Activated CD4-positive, alpha-beta memory T cell treated with anti-CD3 and anti-CD28 coated beads, Interleukin-2, amount 10 ng/mL, durations not matched to agents 7 days and 5 days (primary cell): ENCODE measurements at places on chromosomes 1 and 21.

- peak; percentile 28 for DNase-seq
These were observed 23.5 kb downstream of the IFI44 start for GRCh38 chr1:78673120-78673519.

- peak; percentile 70 for DNase-seq
These were observed 3.7 kb upstream of the FNDC7 start for GRCh38 chr1:108708691-108709660.

GRCh38 chr1:52601519-52601918 lies 652 bp upstream of the GPX7 start:
- DNase-seq = no peak

DNA sequence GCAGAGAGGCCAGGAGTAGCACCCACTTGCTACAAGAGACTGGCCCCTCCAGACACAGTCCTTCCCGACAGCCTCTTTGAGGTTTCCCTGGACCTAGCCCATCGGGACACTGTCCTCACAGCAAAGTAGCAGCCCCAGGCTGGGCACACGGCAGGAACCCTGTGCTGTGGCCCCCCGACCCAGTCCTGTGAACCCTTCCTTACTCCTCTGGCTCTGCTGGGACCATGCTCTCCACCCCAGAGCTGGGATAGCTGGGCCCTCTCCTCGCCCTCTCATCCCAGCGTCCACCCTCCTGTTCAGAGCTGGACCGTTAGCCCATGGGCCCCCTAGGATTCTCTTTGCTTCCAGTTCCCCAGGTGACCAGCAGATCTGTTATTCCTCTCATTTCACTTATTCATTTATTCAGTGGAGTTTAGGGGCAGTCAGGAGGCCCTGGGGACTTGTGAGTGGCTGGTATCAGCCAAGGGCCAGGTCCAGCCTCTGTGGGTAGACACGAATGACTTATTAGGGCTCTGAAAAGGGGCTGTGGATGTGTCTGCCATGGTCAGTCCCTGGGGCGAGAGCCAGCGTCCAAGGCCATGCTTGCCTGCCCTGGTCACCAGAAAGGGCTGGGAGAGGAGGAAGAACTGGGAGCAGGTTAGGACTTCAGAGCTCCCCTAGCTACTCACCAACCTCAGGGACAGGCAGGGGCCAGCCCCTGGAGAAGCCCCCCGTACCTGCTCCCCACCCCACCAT lies 117.6 kb upstream of the RUNX3 start:
- no peak for DNase-seq

DNA sequence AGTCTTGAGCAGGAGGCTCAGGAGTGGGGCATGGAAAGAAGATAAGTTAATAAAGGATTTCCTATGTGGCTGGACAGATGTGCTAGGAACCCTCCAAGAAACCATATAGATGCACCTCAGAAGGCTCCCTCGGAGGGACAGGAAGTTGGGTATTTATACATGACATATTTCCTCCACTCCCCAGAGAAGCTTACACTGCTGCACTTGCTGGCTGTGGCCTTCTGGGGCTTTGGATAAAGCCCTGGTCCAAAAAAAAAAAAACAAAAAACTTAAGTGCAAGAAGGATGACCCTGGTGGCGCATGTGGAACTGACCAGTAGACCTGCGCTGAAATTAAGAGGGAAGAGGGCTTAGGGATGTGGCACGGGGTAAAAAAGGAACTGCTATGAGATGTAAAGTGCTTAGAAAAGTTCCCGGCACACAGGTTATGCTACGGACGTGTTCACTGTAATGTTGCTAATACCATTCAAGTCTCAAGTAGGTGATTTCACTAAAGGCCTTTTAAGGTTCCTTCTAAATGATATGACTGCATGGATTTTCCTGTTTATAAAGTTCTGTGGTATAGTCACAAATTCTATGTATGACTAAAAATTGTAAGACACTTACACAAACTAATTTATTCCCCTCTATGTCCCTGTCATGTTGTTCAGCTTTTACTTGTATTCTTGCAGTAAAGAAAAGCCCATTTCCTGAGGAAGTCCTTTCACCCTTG lies 253.6 kb downstream of the HMCN1 start:
- no peak for DNase-seq

DNA sequence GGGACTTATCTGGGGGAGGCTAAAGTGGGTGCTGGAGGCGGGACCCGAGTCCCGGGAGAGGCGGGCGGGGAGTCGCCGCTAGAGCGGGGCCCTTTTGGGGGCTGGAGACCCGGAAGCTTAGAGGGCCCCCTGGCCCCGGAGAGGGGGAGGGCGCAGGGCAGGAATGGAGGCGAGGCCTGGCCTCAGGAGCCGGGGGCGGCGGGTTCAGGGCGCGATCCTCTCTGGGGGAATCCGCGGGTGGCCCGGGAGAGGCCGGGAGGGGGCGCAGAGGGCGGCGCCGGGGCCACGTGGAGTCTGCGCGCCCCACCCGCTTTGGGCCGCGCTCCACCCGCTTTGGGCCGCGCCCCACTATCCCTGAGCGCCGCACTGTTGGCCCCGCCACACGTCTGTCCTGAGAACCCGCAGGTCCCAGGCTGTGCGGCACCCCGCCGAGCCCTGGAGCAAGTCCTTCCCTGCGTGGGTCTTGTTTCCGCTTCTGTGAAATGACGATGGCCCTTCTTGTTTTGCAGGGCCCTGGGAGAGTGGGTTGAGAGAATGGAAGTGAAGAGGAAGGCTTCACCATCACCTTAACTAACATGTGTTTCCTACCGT lies 84.4 kb downstream of the NKAIN1 start:
- DNase-seq = peak; percentile 69

GRCh38 chr1:165174491-165174890 lies 182.0 kb downstream of the LMX1A start:
- no peak for DNase-seq

GRCh38 chr1:23745515-23745914 lies 2.2 kb downstream of the ELOA start:
- DNase-seq = no peak

- DNase-seq = no peak
These were observed 19.7 kb upstream of the NRDC start for GRCh38 chr1:51898090-51898734.

- DNase-seq = no peak
These were observed 333.5 kb downstream of the SIPA1L2 start for GRCh38 chr1:232296461-232296860.

- no peak for DNase-seq
These were observed 160.1 kb downstream of the TBX15 start for GRCh38 chr1:118828038-118828437.

DNA sequence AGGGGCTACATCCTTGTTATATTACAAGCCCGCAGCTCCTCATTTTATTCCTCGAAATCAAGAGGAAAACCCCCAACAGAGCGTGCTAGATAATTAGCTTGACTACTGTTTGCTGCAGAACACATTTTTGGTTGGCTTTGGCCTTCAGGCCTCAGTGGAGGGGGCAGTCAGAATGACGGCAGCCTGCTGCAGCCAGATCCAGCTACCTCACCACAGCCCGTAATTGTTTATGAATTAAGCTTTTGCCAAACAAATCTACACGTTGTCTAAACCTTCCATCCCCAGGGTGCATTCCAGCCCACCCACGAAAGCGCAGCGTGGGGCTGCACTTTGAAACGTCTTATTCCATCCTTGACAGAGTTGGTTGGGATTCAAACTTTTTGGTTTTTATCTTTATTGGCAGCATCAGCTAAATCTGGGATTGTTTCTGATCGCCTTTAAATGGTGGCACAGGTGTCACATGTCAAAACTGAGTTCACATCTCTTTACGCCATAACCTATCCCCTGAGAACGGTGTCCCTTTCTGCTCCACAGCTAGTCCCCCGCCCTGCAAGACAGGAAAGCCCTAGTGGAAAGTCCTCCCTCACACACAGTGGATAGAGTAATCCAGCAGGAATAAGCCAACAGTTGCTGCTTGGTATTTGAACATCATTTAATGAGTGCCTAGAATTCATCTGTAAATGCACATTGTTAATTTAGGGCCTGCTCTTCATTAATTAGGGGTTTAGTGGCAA lies 195.5 kb downstream of the LMO4 start:
- no peak for DNase-seq

DNA sequence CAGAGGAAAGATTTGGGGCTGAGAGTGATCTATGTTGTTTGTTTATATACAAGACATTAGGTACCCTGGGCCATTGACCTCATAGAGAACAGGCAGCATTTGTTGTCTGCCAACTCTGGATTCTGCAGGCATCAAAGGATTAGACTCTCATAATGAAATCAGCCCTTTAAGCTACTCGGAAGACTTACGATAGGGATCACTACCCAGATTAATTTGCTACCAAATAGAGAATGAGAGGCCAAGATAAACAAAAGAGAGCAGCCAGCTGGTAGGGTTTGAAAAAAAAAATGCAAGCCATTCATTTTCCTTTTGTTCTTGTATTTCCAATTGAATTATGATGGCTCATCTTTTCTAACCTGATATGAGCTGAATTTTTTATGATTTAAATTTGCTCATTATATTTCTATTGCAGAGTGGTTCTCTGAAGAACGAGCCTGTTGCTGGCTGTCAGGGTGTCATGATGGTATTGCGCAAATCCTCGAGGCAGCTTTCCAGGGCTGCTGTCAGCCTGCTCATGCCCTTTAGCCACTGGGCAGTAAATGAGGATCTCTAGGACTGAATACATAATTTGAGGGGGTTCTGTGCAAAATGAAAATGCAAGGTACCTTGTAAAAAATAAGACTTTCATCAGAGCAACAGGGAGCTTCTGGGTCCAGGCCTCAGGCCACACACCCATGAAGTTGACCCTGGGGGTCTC lies 116.4 kb upstream of the KCNJ15 start:
- DNase-seq = no peak

GRCh38 chr1:114725230-114725629 lies 8.7 kb upstream of the NRAS start:
- DNase-seq = no peak

GRCh38 chr1:92907949-92908684 lies 53.1 kb downstream of the DIPK1A start:
- DNase-seq = no peak

DNA sequence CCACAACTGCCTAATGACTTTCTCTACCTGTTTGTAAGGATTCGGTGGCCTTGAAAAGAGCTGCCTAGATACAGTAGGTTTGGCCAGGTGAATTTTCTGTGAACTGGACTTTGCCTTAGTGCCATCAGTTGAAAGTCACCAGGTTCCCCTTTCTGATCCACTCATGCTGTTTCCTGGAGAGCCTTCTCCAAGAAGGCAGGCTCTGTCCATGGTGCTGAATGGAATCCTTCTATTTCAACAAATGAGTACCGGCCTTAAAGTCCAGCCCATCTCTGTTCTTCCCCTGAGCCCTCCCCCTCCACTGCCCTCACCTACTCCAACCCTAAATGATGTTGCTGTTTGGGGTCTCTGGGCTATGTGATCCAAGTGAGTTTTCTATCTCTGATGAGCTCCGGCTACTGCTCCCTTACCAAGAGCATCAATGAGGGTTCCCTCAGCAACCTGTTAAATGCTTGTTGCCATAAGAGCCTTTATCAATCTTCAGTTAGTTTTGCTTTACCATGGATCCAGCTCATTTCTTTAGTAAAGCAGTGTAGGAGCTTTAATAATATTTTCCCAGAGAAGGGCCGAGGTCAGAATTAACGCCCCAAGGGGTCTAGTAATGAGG lies 500.4 kb downstream of the PTPRU start:
- peak; percentile 29 for DNase-seq

DNA sequence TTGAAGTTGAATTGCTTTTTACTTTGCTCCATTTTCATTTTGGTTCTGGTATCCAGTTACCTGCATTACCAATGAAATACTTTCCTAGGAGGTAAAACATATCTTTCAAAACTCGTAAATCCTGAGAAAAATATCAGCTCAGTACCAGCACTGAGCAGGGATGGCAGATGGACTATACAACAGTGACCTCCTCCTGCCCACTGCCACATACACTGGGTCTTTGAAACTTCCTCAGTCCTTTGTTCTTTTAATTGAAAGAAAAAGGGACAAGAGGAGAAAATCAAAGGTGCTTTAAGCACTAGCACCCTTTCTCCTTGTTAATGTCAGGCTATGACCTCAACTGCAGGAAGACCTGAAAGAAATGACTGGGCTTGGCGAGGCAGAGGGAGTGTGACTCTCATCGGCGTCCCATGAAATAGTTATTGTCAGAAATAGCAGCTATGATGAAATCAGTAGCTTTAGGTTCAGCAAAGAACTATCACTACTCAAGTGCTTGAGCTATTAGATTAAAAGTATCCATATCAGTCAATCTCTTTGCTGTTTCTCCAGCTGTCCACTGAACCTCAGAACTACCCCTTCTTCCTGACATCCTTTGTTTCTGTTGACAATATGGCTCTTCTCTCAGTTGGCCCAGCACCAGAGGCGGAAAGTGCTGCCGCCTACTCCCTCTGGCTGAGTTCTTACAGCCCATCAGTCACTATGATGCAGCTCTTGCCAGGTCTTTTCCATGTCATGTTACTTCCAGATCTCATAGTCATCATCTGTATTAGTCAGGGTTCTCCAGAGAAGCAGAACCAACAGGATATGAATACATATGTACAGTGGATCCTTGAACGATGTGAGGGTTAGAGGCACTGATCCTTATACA lies 207.0 kb upstream of the MAP1LC3C start:
- DNase-seq = no peak

DNA sequence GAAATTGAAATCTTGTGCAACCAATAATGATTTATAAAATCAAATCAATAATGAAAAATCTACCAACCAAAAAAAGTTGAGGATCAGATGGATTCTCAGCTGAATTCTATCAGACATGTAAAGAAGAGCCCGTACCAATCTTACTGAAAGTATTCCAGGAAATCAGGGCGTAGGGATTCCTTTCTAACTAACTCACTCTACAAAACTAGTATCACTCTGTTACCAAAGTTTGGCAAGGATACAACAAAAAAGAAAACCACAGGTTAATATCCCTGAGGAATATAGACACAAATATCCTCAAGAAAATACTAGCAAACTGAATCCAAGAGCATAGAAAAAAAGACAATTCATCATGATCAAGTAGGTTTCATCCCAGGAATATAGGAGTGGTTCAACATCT lies 52.8 kb upstream of the ADGRL4 start:
- no peak for DNase-seq

- DNase-seq = no peak
These were observed 1.4 kb downstream of the TIPRL start for GRCh38 chr1:168180148-168180524.

- DNase-seq = no peak
These were observed 15.4 kb downstream of the RIMS3 start for GRCh38 chr1:40650075-40650474.

DNA sequence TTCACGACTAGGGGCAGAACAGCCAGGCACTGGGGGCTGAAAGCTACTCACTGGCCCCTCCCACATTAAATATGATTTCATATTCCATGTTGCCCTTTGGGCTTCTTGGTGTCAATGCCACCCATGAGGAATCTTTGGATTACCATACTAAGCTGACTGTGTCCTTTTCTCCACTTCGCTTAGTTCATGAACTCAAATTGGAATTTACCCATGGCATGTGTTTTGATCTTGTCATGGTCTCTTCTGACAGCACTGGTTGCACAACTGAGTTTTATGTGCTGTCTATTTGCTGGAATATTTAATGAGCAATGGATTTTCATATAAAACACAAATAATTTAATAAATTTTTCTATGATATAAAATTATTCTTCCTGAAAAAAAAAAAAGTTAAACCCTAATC lies 59.2 kb downstream of the SERBP1 start:
- DNase-seq = no peak
